Fibroblast of mammary gland (primary cell): ENCODE measurements at places on chromosomes 7 and 10.
A peak's percentile ranks its signal among the peaks of the same experiment; 100 is the strongest.

- no peak for DNase-seq
Measured at GRCh38 chr7:20438694-20439376, 108.1 kb downstream of the ITGB8 start.

DNA sequence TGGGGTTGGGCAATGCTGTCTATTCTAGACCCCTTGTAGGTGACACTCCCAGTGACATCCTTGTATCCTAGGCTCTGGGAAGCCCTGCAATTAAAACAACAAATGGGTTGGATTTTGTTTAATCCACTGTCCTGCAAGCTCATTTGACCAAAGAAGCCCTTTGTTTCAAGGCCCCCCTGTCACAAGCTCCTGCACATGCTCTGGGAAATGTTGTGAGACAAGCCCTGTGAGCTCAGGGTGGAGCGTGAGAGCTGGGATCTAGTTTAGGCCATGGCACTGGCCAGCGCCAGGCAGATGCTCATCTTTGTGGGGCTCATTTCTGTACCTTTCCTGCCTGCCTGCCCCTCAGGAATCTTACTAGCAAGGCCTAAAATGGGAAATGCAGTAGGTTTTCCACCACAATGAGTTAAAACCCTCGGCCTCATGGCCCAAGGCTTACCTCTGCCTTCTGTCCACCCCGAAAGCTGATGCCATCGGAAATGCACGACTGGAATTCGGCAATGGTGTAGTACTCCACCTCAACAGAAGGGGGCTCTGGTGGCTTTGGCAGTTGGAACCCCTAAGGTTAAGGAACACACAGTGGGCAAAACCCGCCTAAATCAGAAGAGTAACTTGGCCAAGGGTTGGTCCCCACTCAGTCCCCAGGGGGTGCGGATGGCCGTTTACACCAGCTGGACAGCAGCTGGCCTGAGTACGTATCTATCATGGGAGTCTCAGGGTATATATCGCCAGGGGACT, 112.0 kb downstream of the NEURL1 start:
- DNase-seq, result peak; percentile 74

DNA sequence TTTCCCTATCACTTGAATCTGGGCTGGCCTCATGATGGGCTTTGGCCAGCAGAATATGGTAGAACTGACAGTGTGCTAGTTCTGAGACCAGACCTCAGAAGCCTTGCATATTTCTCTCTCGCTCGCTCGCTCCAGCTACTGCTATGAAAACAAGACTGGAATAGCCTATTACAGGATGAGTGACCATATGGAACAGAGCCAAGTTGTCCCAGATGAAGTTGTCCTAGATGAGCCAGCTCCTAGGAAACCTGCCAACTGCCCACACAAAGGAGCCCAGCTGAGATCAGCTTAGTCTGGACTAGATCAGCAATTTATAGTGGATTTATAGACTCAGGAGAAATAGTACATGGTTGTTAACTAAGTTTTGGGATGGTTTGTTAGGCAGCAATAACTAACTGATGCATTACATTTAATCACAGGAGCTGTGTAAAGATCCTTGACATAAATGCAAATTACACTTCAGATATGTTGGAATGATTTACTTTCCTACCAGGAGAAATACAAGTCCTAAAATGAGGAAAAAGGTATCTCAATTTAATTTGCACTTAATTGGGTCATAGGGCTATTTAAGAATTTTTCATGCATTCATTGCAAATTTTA, 6.8 kb upstream of the HECW1 start:
- DNase-seq, result peak; percentile 76

DNA sequence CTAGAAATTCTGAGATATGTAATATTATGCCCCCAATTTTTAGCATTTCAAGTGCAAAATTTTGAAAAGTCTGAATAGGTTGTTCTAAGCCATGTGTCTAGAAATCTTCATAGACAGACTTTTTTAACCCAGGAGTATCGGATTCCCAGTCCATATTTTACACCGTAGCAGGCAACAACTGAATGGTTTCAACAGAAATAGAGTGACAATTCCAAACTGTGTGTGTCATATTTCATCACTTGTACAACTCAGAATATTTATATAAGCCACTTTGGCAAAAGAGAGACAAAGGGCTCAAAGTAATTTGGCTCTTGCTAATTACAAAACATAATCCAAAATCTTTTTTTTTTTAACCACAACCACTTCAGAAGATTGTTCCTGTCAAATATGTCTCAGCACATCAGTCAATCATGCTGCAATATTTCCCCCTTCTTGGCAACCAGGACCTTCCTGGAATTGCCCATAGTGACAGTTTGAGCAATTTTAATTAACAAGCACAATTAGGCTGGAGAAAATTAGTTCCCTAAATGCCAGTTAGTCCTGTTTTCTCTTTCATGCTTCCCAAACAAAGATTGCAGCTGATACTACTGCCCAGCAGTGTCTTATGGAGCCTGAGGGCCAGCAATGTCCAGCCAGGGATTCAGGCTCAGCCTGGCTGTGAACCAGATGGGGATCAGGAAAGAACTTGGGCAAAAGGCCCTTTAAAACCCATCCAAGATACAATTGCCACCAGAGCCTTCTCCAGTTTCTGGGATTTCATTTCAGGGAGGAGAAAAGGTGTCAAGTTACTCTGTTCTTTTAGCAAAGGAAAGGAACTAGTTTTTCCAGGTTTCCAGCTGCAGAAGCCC, 533.3 kb upstream of the GHITM start:
- no peak for DNase-seq

DNA sequence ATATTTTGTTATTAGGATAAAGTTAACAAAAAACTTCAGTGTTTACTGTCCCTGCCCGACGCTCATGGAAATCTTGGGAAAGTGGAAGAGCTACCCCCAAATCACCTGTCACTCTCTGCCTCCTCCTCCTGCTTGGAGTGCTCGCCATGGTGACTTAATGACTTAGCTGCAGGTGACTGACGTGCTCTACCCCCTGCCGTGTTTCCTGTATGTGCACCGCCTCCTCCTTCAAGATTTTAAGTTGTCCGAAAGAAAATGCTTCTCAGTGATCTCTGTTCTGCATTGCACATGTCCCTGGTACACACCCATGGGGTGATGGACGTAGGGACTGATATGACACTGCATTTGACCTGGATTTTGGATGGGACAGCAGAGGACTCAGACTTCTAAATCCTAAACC, 338.8 kb upstream of the SHH start:
- DNase-seq, result no peak

DNA sequence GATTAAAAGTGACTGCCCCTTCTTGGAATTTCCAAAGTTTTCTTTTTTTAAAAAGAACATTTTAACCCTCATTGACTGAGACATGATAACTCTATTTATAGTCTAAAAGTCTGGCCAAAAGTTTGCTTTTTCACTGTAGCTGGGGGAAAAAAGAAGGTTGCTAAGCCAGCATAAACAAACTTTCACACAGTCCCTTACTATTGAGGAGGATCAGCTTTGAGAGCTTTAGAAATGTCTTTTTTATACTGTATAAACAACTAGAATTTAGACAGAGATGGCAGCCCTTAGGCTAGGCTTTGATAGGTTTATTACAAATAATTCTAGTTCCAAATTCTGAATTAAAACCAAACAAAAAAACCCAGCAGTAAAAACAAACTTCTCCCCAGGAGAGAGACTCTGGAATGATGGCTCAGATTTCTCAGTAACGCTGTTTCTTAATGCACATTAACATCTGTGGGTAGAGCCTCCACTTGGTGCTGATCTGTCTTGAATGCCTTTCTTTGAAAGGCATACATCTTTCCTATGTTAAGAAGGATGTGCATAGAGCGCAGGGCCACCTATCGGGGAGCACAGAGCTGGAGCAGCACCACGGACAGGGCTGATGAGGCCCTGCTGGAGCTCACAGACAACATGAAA, 100.9 kb upstream of the PDLIM1 start:
- peak; percentile 39 for DNase-seq

DNA sequence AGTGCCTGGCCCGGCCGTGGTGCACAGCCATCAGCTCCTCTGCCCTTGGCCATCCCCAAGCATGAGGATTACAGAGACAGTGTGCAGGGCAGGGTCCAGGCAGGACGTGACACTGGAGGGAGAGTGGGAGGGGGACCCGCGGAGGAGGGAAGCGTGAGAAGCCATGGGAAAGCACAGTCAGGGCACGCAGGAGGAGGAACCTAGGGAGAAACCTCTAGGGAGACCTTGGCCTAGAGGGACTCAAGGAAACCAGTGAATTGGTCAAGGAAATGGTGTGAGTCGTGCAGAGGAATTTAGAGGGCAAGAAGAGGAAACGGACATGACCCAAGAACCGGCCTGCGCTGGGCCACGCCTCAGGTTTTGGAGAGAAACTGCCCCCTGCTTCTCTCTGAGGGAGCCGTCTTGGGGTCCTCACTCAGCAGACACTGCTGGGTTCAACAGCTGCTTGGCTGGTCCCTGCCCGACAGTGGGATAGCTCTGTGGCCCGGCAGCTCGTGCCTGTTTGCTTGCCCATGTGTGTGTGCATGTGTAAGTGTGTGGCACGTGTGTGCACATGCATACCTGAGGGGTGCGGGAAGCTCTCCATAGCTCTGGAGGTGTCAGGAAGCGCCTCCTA, 3.2 kb downstream of the OPN4 start:
- peak; percentile 55 for DNase-seq

DNA sequence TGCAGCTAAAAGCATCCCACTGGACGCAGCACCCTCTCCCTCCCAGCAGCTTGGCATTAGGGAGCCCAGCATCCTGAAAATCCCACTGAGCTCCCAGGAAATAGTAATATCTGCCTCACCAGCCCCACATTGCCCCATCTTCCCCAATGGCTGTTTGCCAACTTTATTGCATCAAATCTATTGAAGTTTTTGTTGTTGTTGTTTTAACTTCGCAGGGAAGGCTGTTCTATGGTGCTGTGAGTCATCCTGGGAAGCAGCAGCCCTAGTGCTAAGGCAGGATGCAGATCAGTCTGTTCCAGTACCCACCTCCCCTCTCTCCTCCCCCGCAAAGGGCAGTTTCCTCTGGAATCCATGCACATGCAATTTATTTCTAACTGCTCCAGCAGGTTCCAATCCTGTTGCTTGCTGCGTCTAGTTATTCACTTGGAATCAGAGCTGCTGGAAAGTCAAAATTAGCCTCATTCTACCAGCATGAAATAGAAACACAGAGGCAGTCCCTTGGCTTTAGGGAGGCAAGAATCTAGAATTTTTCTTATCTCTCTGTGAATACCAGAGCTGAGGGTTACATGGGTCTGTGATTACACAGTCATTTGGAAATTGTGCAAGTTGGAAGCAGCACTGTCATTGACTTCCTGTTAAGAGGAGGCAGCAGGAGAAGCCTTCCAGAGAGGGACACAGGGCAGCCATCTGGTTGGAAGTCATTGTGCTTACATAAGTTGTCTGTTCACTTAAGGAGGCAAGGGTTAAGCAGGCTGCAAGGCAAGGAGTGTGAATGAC, 115.9 kb upstream of the CACUL1 start:
- peak; percentile 97 for DNase-seq

GRCh38 chr7:730501-731439, 3.7 kb upstream of the PRKAR1B start:
- no peak for DNase-seq

GRCh38 chr7:77831481-77831880, 32.9 kb downstream of the PHTF2 start:
- no peak for DNase-seq

GRCh38 chr7:151051108-151051507, 2.8 kb downstream of the ASIC3 start:
- peak; percentile 61 for DNase-seq
